Brain microvascular endothelial cell (primary cell): ENCODE measurements at places on chromosomes 4 and X.
A peak's percentile ranks its signal among the peaks of the same experiment; 100 is the strongest.

DNA sequence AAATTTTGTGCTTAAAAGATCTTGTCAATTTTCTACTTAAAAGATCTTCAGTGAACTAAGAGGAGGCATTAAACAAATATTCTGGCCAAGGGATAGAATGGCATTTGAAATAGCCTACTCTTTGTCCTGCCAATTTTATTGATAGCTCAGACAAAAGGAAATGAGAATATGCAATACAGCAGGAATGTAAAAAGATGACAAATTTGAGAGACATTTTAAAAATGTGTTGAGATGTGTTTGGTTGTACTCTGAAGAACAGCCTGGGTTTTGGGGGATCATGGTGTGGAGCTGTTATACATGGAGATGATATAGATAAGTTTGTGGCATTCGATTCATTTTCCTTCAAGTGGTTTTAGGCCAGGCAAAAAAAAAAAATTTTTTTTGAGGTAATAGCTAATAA lies 11.6 kb upstream of the MAD2L1 start:
- no peak for DNase-seq

- DNase-seq = peak; percentile 5
These were observed 89.7 kb downstream of the SYTL5 start for GRCh38 chrX:38095971-38096529.

DNA sequence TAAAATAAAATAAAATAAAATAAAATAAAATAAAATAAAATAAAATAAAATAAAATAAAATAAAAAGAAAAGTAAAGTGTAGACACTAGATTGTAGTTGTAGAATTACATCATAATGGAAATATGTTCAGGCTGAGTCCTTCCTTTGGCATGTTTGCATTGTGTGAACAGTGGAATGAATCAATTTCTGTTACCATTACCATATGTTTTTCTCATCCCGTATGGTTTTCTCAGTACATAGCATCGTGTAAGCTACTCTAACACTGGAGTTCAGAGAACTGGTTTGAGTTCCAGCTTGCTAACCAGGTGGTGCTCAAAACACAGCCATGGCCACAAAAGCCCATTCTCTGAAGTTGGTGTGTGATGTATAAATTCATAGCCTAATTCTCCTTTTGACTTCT lies 45.9 kb downstream of the USP11 start:
- DNase-seq = peak; percentile 14

- DNase-seq = peak; percentile 86
These were observed 107.5 kb upstream of the ACSL4 start for GRCh38 chrX:109840585-109840984.

- DNase-seq = no peak
These were observed 10.5 kb downstream of the SLC34A2 start for GRCh38 chr4:25666031-25666630.

GRCh38 chr4:171639540-171639939 lies 173.7 kb upstream of the GALNTL6 start:
- DNase-seq = no peak

GRCh38 chrX:128287693-128288092 lies 235.5 kb upstream of the ACTRT1 start:
- no peak for DNase-seq

DNA sequence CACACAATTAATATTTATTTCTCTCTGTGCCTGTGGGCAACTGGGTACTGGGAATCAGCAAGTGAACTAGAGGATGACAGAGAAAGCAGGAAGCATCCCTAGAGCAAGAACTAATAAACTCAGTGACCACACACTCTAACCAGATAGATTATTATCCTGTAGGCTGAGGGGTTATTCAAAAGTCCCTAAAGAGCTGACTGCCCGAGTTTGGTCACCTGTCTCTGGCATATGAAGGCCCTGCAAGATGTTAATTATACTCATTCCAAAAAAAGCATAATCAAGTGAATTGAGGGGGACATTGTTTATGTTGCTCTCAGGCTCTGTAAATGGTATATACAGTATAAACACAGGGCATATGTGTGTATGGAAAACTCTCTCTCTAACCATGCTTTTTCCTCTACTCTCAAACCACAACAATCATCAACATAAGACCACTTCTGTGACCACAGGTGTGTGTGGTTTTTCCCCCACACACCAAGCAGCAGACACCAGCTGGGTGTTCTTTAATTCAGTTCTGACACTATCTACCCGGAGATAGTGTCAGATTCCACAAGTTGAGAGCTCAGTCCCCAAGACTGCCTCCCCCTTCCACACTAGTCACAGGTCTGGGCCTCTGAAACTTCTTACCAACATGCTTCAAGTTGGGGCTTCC lies 6.2 kb upstream of the HPSE start:
- no peak for DNase-seq
